ENCODE measurements at places on chromosomes 11 and 22.

- peaks cover 37% of the 10 kb centered on the region for H3K27me3 ChIP-seq
- H3K4me3 ChIP-seq = no peak overlapping the region
- H3K27ac ChIP-seq = no peak overlapping the region
Observed at GRCh38 chr22:44431256-44431655, 66.8 kb downstream of the RTL6 start.

DNA sequence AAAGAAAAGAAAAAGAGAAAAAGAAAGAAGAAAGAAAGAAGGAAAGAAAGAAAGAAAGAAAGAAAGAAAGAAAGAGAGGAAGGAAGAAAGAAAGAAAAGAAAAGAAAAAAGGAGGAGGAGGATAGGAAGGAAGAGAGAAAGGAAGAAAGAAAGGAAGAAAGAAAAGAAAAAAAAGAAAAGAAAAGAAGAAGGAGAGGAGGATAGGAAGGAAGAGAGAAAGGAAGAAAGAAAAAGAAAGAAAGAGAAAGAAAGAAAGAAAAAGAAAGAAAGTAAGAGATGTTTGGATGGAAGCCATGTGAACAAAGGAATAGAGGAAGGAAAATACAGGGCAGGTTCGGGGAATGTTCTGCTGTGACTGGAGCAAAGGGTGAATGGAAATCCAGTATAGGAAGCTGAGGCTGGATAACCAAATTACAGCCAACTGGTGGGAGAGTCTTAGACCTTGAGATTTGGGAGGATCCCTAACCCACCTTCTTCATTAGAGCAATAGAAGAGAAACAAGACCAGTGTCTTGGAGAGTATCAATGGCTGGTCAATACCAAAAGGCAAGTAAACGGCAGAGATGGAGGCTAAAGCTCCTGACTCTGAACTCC is 94.9 kb downstream of the RASSF10 start:
- H3K36me3 ChIP-seq = no peaks in the 10 kb centered on the region
- no peak overlapping the region for H3K4me3 ChIP-seq
- H3K27me3 ChIP-seq = peaks cover 9% of the 10 kb centered on the region
- H3K4me1 ChIP-seq = peaks cover 4% of the 10 kb centered on the region
- no peak for DNase-seq
- H3K27ac ChIP-seq = no peak overlapping the region

GRCh38 chr22:27775758-27776649 is 25.6 kb downstream of the MN1 start:
- peak overlapping the region; percentile 78 for H3K4me3 ChIP-seq
- peaks cover under 1% of the 10 kb centered on the region for H3K36me3 ChIP-seq
- peak overlapping the region; percentile 98 for H3K27ac ChIP-seq
- peaks cover 59% of the 10 kb centered on the region for H3K4me1 ChIP-seq
- peak; percentile 51 for DNase-seq
- H3K27me3 ChIP-seq = peaks cover 16% of the 10 kb centered on the region

GRCh38 chr11:61160487-61161189 is 588 bp downstream of the VPS37C start:
- H3K4me3 ChIP-seq = peak overlapping the region; percentile 88
- peaks cover 26% of the 10 kb centered on the region for H3K36me3 ChIP-seq
- H3K27me3 ChIP-seq = peaks cover 3% of the 10 kb centered on the region
- peaks cover 64% of the 10 kb centered on the region for H3K4me1 ChIP-seq
- DNase-seq = no peak

GRCh38 chr11:69232821-69233743 is 60.9 kb upstream of the MYEOV start:
- H3K36me3 ChIP-seq = no peaks in the 10 kb centered on the region
- peak overlapping the region; percentile 21 for H3K4me3 ChIP-seq
- peak overlapping the region; percentile 75 for H3K27ac ChIP-seq
- H3K4me1 ChIP-seq = peaks cover 46% of the 10 kb centered on the region
- DNase-seq = no peak

DNA sequence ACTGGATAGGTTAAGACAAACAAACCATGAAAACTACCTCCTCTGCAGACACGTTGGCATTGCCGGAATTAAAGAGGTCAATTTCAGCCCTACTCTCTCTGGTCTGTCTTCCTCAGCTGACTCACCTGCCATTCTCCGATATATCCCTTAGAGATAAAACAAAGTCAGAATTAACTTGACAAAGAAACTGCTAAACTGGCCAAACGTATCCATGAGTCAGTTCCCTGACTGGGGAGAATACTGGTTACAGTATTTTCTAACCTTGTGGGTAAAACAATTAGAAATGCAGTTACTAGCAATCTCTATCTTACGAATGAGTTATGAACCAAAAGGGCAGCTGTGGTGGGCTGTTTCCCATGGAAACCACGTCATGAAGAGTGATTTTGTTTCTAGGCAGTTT is 96.2 kb downstream of the RDX start:
- no peaks in the 10 kb centered on the region for H3K36me3 ChIP-seq
- no peak overlapping the region for H3K4me3 ChIP-seq
- peaks cover 15% of the 10 kb centered on the region for H3K4me1 ChIP-seq

DNA sequence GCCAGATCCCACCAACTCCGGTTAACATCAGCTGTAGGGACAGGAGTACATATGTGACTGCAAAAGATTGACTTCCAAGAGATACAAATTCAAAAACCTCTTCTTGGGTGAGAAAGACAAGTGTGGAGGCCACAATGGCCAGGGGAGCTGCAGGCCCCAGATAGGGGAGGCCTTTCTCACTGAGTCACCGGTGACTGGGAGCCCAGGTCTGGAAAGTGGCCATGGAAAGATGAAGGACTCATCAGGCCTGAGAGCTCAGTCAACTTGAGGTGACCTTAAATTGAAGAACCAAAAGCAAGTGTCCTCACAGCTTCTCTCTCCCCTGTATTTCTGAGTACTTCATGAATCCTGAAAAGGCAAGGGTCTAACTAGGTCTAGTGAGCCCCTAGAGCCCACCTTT is 90.4 kb upstream of the CLPB start:
- no peaks in the 10 kb centered on the region for H3K4me1 ChIP-seq
- H3K36me3 ChIP-seq = no peaks in the 10 kb centered on the region
- no peak for DNase-seq
- H3K27ac ChIP-seq = no peak overlapping the region

GRCh38 chr11:102882389-102883024 is 7.7 kb upstream of the MMP12 start:
- H3K4me1 ChIP-seq = no peaks in the 10 kb centered on the region
- H3K27ac ChIP-seq = no peak overlapping the region
- H3K27me3 ChIP-seq = peaks cover 2% of the 10 kb centered on the region
- no peaks in the 10 kb centered on the region for H3K36me3 ChIP-seq
